ENCODE measurements at places on chromosomes 1 and 21.
A peak's percentile ranks its signal among the peaks of the same experiment; 100 is the strongest.

- DNase-seq = no peak
Observed at GRCh38 chr1:192949783-192950182, 109.4 kb downstream of the UCHL5 start.

- DNase-seq = no peak
Observed at GRCh38 chr1:192571668-192572067, 3.9 kb upstream of the RGS1 start.

DNA sequence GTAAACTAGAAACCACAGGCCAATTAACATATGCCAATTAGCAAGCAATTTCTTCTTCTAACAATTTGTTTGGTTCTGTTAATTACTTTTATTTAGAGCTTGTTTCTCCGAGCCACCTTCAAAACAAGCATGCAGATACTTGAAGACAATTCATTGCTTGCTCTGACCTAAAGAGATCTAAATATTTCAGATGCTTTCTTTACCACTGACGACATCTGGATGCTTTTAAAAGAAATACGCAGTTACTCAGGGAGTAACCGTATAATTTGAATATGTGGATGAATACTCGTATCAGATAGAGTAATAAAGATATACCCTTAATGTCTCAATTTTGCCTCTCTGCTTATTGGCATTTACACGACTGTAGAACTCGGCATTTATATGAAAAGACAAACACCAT lies 390.0 kb downstream of the DISC1 start:
- DNase-seq = no peak

- DNase-seq = peak; percentile 53
Observed at GRCh38 chr1:26345718-26346117, 8.2 kb downstream of the CRYBG2 start.

DNA sequence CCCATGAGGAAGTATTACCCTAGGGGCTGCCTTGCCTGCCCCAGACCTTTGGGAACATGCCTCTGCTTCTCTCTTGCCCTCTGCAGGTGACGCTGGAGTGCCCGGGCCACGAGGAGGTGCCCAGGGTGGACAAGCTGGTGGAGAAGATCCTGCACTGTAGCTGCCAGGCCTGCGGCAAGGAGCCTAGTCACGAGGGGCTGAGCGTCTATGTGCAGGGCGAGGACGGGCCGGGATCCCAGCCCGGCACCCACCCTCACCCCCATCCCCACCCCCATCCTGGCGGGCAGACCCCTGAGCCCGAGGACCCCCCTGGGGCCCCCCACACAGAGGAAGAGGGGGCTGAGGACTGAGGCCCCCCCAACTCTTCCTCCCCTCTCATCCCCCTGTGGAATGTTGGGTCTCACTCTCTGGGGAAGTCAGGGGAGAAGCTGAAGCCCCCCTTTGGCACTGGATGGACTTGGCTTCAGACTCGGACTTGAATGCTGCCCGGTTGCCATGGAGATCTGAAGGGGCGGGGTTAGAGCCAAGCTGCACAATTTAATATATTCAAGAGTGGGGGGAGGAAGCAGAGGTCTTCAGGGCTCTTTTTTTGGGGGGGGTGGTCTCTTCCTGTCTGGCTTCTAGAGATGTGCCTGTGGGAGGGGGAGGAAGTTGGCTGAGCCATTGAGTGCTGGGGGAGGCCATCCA lies 7.8 kb upstream of the HTR6 start:
- no peak for DNase-seq

DNA sequence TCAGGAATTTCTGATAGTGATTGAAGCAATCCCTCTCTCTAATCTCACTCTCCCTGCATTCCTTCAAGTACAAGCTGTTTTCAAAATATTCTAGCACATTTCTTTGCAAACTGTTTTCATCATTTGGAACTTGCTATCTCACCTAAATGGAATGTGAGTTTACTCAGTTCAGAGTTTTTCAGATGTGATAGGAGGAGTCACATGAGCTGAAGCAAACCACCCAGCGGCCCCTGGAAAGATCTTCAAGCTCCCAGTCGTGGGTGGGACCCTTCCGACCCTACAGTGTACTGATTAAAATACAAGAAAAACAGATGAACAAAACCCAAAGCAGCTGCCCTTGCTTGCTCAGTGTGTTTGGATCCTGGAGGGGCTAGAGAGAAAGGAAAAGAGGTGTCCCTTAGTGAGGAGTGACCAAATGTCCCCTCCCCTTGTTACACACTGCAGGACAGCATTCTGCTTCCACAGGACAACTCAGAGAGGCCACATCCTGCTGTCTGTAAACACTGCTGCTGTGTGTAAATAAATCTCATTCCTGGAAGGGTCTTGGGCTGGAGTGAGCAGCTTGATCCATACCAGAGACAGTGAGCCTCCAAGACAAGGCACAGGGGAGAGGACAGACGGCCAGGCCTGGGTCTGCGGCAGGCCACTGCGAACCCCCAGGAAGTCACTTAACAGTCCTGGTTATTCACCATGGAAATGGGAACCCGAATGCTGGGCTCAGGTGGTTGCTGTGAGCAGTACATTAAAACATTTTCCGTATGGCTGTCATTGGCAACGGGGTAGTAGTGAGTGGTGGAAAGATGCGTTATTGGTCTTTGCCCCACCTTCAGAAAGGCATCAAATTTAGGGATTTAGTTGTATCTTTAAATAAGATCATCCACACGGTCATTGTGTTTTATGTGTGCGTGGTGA lies 229.2 kb downstream of the RHOU start:
- DNase-seq = no peak

DNA sequence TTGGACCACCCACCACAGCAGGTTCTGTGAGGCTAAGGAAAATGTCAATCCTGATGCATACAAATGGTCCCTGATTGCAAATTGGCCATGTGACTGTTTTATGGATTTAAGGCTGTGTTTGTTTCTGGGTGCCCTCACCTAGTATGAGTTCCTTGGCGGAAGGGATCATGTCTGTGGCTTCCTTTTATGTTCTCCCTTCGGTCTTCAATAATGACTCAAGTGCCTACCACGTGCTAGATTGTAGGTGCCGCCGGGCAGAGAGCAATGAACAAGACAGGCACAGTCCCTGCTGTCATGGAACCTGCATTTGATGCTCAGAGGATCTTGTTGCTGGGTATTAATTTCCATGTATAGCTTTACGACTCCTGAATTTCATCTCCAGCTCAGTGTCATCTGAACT lies 9.8 kb upstream of the VWA5B1 start:
- DNase-seq = no peak

DNA sequence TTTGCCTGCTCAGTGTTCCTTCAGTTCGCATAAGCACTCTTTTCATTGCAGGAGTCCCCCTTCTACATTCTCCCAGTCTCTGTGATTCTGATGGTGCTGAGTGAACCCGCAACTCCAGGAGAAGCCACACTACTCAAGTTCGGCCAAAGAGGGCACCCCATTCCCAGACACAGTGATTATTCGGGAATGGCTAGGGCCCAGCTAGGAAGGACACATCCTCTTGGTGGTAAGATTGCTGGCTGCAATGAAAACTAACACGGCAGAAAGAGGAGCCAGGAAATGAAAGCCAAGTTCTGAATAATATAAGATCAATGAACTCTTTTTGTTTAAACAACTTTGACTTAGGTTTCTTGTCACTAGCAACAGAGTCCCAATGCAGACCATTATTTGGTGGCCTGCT lies 14.9 kb downstream of the CREG1 start:
- DNase-seq = no peak

DNA sequence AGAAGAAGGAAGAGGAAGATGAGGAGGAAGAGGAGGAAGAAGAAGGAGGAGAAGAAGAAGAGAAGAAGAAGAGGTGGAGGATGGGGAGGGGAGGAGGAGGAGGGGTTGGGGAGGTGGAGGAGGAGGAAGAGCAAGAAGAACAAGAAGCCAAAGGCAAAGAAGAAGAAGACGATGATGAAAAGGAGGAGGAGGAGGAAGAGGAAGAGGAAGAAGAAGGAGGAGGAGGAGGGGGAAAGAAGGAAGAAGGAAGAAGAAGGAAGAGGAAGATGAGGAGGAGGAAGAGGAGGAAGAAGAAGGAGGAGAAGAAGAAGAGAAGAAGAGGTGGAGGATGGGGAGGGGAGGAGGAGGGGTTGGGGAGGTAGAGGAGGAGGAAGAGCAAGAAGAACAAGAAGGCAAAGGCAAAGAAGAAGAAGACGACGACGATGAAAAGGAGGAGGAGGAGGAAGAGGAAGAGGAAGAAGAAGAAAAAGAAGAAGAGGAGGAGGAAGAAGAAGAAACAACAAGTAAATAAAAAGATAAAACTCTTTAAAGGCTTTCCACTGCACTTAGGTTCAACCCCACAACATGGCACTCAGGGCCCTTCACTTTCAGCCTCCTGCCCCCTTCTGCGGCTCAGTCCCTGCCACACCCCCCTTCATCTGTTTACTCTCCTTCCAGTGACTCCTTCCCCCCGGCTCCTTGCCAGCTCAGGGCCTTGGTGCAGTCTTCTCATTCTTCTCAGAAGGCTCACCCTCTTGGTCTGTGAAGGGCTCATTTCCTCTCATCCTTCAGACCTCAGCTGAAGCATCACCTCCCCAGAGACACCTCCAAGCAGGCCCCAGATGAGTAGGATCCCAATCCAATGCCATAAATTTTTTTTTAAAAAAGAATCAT lies 114.0 kb downstream of the KCNN3 start:
- DNase-seq = no peak

- DNase-seq = no peak
Observed at GRCh38 chr1:48676822-48677221, 99.9 kb downstream of the BEND5 start.

- DNase-seq = no peak
Observed at GRCh38 chr1:233357595-233358397, 30.3 kb downstream of the MAP3K21 start.

- no peak for DNase-seq
Observed at GRCh38 chr1:210332233-210332632, 3.5 kb downstream of the HHAT start.

GRCh38 chr1:67336783-67337182 lies 29.1 kb downstream of the IL12RB2 start:
- no peak for DNase-seq

GRCh38 chr1:192767798-192768197 lies 41.0 kb upstream of the RGS2 start:
- DNase-seq = no peak

DNA sequence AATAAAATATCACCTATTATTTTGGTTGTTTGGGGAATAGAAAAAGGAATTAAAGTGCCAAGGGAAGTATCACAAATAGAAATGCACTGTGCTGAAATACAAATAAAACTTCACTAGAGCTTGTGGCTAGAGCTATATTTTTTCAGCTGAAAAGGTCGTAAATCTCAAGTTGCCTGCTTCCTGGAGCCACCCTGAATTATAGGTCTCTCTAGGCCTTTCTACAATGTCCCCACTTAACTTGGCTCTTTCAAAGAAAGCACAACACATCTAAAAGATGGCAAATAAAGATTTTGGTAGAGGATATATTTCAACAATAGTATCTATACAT lies 5.0 kb upstream of the RNF2 start:
- no peak for DNase-seq
